COR-L47 (cell line): ENCODE measurements at places on chromosomes 2 and 18.

DNA sequence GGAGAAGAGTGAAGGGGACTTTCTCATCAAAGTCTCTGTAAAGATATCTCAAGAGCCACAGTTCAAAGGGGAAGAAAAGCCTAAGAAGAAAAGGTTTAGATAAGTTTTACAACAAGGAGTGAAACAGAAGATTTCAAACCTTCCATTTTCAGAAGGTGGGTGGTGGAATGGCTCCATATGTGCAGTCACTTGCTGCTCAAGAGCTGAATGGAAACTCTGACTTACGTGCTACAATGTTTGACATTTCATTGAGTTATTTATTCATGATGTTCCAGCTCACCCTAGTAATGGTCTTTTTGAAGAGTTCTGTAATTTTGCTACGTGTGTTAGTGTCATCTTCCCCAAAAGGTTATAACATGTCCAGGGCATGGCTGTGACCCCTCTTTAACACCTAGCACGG is 21.7 kb downstream of the LCT start:
- no peak for DNase-seq

DNA sequence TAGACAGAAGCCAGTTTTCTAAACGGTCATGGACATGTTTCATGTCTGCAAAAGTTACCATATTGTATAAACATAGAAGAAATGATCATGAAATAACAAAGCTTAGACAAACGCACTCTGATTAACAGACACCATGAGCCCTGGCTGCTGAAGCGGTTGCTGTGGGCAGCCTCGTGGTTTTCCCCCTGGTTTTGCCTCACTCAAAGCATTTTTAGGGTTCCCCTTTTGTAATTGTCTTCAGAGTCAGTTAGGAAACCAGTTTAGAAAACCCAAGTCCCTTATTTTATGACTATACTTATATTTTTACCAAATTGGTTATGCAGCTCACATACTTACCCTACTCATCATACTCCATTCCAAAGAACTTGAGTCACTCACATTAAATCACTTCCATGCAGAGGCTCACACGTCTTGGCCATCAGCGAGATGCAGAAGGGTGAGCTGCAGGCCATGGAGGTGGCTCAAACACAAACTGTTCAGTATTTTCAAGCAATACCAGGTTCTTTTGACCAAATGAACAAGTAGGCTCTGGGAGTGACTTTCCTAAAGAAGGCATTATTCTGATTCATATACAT is 105.6 kb upstream of the SALL3 start:
- no peak for DNase-seq

DNA sequence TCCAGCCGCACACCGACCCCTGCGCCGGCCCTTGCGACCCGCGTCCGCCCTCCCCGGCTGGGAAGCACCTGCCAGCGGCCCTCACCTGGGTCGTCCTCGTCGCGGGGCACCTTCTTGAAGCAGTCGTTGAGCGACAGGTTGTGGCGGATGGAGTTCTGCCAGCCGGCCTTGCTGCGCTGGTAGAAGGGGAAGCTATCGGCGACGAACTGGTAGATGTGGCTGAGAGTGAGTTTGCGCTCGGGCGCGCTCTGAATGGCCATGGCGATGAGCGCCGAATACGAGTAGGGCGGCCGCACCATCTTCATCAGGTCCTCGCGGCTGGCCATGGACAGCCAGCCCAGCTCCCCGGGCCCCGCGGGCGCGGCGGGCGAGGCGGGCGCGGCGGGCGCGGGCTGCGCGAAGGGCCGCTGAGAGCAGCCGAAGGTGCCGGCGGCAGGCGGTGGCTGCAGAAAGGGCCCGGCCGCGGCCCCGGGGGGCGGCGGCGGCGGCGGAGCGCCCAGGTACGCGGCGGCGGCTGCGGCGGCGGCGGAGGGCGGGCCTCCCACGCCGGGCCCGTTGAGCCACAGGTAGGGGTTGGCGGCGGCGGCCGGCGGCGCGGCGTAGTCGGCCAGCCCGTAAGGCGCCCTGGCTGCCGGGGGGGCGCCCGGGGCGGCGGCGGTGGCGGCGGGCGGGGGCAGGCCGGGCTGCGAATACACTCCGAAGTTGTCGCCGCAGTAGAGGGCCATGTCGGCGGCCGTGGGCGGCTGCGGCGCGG is 505 bp downstream of the FOXI3 start:
- DNase-seq = peak; percentile 33

DNA sequence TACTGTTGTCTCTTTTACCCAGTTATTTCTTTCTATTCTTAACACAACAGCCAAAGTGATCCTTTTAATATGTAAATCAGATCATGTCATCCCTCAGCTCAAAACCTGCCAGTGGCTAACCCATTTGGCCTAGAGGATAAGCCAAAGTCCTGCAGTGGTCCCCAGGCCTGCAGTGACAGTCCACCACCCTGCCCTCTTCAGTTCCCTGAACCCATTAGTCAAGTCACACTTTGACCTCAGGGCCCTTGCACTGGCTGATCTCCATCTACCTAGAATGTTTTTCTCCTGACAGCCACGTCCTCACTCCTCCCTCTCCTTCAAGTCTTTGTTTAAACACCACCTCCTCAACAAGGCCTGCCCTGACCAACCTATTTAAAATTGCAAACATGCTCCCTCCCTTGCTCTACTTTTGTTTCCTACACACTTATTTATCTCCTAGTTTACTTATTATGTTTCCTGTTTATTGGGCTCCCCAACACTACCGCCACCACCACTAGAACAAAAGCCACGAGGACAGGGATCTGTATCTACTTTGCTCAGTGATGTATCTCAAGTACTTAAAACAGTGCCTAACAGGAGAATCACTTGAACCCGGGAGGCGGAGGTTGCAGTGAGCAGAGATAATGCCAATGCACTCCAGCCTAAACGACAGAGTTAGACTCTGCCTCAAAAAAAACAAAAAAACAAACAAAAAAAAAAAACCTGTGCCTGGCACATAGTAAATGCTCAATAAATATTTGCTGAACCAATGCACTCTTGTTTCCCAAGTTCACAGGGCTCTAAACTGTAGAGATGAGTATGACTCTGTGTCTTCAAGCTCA is 9.3 kb downstream of the MREG start:
- no peak for DNase-seq

DNA sequence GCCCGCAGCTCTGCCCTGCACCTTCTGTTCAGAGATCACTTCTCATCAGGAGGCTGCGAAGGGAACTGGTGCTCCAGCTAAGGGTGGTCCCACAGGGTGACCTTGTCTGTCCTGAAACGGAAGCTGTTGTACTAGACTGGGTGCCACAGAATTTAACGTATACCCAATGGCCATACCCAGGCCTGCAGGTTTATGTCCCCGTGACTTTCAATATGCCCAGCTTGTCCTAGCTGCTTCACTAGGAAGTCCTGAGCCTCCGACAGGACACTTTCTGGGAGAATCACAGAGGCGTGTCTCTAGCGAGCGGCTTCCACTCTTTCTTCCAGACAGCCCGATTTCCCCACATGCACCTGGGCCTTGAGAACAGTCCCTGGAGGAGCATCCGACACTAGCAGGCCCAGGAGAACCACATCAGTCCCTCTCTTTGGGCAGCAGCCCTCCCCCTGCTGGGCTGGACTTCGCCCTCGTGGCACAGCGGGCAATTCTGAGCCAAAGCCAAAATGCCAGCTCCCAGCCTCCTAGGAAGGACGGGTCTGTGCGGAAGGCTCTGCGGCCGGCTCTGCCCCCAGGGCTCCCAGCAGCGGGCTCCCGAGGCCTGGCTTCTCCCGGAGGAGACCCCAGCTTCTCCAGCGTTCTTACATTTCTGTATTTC is 91.9 kb upstream of the OTOS start:
- no peak for DNase-seq

GRCh38 chr2:188848887-188849435 is 125.2 kb upstream of the COL3A1 start:
- DNase-seq = no peak

GRCh38 chr18:59159986-59160385 is 20.3 kb downstream of the SEC11C start:
- DNase-seq = peak; percentile 68

DNA sequence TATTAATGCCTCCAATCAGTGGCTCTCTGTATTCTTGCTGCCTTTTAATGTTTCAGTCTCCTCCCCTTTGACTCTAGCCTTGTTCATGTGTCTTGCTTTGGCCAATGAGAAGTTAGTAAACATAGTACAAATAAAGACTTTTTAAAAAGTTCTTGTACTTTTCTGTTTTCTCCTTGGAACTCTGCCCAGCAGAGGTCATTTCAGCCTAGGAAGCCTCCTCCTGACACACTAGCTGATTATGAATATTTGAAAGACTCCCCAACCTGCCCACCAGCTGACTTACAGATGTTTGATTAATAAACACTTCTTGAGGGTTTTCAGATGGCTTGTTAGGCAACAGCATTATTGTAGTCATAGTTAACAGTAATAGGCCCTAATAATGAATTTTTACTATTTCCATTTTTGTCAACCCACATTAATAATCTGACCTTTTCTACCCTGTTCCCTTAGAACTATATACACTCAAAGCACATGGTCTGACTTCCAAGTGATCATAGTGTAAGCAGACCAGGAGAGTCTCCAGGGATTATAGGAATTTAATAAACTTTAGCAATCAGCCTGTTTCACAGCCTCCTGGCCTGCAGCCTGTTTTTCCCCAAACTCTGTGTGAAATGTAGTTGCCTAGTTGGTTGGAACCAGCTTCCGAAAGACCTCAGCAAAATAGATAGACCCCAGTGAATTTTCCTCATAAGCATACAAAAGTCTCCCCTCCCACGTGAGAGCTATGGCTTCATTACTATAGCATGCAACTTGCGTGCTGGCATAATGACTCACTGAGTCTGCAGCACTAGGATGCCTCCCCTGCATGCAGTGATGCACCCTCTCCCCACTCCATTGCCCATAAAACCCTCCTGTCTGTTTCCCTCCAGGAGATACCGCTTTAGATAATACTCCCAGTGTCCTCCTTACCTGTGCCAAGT is 670.7 kb upstream of the ZNF804A start:
- DNase-seq = no peak

GRCh38 chr2:71889759-71890684 is 257.6 kb downstream of the CYP26B1 start:
- DNase-seq = no peak

- DNase-seq = no peak
These were observed 1200.9 kb downstream of the DSC3 start for GRCh38 chr18:29841631-29842030.

- no peak for DNase-seq
These were observed 24.3 kb upstream of the ID2 start for GRCh38 chr2:8657423-8658062.

- DNase-seq = no peak
These were observed 660.7 kb downstream of the GALR1 start for GRCh38 chr18:77910347-77910746.

DNA sequence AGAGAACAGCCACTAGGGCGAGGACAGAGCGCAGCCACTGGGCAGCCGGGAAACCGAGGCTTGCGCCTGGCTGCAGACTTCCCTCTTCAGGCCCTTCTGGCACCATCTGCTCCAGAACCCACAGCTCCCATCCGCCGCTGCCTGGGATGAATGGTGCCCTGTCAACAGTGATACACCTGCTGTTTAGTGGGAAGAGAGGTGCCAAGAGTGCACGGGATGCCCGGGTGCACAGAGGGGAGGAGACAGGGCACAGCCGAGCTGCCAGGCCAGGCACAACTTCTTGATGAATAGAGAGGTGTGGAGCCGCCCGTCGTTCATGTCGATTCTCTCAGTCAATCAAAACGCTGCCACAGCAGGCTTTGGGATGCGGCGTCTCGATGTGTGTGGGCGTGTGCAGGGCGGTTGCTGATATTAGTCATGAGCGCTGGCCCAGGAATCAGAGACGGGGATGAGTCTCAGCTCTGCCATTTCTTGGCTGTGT is 39.5 kb downstream of the RRM2 start:
- no peak for DNase-seq

DNA sequence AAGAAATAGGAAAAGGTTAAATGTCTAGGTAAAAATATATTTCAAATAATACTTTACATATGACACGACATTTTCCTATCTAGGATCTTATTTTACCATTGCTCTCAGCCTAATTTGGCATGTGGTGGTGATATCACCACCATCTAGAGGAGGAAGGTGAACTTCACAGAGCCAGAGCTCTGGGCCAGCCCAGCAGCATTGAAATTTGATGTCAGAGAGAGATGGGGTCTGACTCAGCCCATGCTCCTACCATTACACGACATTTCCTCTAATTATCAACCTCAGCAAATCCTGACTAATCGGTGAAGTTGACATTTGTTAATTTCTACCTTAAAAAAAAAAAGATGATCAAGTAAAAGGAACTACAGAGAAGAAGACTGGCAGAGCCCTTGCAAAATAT is 42.3 kb downstream of the LRRTM4 start:
- DNase-seq = no peak

GRCh38 chr18:6280211-6280743 is 134.4 kb downstream of the L3MBTL4 start:
- no peak for DNase-seq

DNA sequence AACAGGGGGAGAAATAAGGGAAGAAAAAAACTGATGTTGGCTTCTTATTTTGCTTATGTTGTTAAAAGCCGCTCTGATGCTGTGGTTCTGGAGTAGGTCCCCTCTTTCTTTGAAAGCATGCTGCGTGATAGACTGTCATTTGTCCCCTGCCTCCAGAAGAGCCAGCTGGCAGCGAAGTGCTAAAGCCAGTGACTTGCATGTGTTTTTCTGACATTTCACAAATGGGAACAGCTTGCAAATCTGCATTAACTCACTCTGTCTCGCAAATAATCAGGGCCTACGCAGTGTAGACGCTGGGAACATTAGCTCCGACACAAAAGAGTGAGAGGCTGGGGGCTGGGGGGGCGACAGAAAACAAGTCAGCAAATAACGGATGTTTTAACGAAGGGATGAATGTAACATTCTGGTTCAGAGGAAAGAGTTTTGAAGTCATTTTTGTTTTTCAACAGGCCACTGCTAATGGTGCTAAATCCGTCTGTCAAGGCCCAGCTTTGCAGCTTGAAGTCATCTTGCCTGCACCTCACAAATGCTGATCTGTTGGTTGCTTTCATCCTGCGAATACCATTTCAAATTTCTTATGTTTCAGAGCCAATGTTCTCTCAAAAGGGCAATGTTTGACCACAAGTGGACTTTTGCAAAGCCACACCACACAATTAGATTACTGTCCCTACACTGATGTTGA is 68.8 kb upstream of the PIK3C3 start:
- no peak for DNase-seq

DNA sequence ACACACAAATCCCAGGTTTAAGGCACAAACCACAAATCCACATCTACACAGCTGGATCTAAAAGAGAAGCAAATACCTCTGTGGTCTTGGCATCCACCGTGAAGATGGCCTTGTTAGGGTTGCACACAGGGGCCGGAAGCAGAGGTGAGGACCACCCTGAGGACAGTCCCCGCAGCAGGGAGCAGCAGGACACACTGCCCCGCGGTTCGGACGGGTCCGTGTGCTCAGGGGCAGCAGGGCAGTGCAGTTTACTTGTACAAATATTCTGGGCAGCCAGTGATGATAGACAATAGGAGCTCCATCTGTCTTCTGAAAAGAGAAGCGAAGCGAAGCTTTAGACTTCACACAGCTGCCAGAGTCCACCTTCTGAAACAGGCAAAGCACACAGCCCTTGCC is 8.8 kb downstream of the PASK start:
- no peak for DNase-seq
